Dermis blood vessel endothelial cell (primary cell): ENCODE measurements at places on chromosomes 13 and 19. TPM values are rescaled to one million over a fixed set of nuclear protein-coding genes. Genes with fewer than 3 reads are reported as not detected.

Gene HOMER3
- 128 and 272 TPM in 2 replicates for total RNA-seq

Gene DMKN
- total RNA-seq, result 0.34 TPM in 1 of 2 replicates, not detected in the other

Gene FARP1
- 17.2 and 27.0 TPM in 2 replicates for total RNA-seq

Gene LILRB3
- total RNA-seq, result not detected in 2 replicates

Gene TSSK6
- 0.68 and 1.4 TPM in 2 replicates for total RNA-seq

Gene PSG2
- not detected in 2 replicates for total RNA-seq

Gene NLRP4
- total RNA-seq, result under 0.01 TPM in 1 of 2 replicates, not detected in the other

Gene CYP2A6
- total RNA-seq, result not detected in 2 replicates

Gene FUZ
- 19.2 and 22.4 TPM in 2 replicates for total RNA-seq

Gene PLIN3
- 111 and 167 TPM in 2 replicates for total RNA-seq

Gene C19orf85
- total RNA-seq, result not detected in 2 replicates

Gene ZNF442
- 2.7 and 4.3 TPM in 2 replicates for total RNA-seq

Gene ANGPTL4
- total RNA-seq, result 4.3 and 8.7 TPM in 2 replicates

Gene SPRED3
- 0.51 and 1.0 TPM in 2 replicates for total RNA-seq

Gene RASIP1
- total RNA-seq, result 130 and 154 TPM in 2 replicates

Gene TMEM238
- 0.34 and 1.0 TPM in 2 replicates for total RNA-seq

Gene C19orf33
- 14.8 TPM in 1 of 2 replicates, not detected in the other for total RNA-seq

Gene LSM4
- total RNA-seq, result 88.5 and 185 TPM in 2 replicates

Gene HAUS8
- 4.1 and 4.6 TPM in 2 replicates for total RNA-seq

Gene MBD3L3
- not detected in 2 replicates for total RNA-seq

Gene KRTDAP
- not detected in 2 replicates for total RNA-seq

Gene GPR12
- not detected in 2 replicates for total RNA-seq

Gene CFD
- total RNA-seq, result 2.5 TPM in 1 of 2 replicates, not detected in the other

Gene ZNF446
- total RNA-seq, result 7.1 and 7.6 TPM in 2 replicates

Gene ZAR1L
- total RNA-seq, result not detected in 2 replicates

Gene OR7C1
- not detected in 2 replicates for total RNA-seq

Gene CEBPA
- total RNA-seq, result 0.17 and 0.19 TPM in 2 replicates

Gene CCDC70
- total RNA-seq, result not detected in 2 replicates

Gene SYCN
- not detected in 2 replicates for total RNA-seq

Gene CEACAM20
- 0.05 TPM in 1 of 2 replicates, not detected in the other for total RNA-seq

Gene FCHO1
- 0.51 and 0.56 TPM in 2 replicates for total RNA-seq

Gene KCTD4
- total RNA-seq, result not detected in 2 replicates
